T1000 (cell line): ENCODE measurements at places on chromosomes 2 and 18.

DNA sequence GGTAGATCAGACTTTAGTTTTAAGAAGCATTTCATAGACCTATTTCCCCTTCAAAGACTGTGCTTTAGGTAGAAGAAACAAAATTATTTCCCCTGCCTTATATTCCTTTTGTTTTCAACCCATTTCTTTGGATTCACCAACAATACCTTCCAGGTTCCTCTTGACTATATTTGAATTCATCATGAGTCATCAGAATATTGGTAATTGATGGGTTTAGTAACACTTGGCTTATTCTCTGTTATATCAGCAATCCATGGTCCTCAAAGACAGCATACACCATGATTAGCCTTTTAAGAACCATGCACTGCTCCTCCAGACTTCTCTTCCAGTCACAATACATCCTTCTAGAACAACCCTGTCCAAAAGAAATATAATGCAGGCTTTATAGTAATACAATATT, 83.0 kb upstream of the NOSTRIN start:
- DNase-seq, result no peak

DNA sequence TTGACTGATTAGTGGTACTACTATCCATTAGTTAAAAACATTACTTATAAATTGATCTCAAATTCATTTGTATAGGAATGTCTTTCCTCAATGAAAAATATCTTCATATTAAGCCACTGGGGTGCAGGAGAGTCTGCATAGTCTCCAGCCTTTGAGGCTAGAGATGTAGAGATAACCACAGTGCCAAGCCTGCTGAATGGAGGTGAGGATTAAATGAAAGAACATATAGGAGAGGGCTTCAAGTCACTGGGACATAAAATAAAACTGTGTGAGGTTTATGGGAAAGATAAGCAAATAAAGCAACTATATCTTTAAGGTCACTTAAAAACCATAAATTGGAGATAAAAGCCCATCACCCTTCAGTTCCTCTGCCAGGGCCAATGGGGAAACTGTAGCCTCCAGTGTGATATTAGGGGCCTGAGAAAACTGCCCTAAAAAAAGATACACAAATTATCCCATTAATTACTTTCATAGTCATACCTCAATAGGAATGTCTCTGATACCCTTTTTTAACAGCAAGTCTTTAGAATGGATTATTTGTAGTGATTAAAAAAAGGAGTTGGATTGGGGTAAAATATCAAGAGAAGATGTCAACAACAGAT, 27.6 kb downstream of the GALNT3 start:
- DNase-seq, result no peak

DNA sequence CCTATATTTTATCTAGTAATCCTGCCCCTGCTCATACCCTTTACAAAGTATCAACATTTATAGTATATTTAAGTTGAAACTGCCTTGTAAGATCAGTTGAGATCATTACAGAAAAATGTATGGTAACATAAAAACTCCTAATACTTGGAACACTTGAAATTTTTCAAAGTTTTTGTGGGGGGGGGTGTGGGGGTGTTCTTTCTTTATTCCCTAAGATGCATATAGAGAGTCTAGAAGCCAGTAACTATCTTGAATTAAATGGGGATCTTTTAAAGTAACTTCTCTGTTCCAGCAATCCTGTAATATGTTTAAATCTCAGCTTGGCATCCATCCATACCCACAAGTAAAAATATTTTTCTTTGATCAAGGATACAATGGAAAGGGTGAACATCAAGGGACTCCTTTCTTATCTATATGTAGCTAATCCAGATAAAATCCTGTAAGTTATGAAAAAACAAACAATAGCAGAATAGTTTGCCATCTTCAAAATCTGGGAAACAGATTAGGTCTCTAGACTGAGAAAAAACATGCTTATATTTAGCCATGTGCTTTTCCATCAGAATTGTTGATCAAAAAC, 455.3 kb downstream of the MEIS1 start:
- DNase-seq, result no peak

DNA sequence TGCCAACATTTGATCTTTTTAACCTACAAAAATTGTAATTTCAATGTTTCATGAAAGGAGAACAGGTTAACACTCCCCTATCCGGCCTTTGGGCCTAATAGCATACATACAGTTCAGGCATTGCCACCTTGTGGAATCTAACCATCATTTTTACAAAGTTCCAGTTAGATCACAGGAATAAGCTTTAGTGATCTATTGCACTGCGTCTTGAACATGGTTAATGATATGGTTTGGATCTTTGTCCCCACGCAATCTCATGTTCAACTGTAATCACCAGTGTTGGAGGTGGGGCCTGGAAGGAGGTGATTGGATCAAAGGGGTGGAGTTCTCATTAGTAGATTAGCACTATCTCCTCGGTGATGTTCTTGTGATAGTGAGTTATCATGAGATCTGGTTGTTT, 58.2 kb upstream of the NEUROD1 start:
- no peak for DNase-seq

- DNase-seq, result no peak
Measured at GRCh38 chr18:9838144-9838877, 47.5 kb upstream of the TXNDC2 start.

- DNase-seq, result no peak
Measured at GRCh38 chr2:139271149-139271548, 491.0 kb upstream of the NXPH2 start.

DNA sequence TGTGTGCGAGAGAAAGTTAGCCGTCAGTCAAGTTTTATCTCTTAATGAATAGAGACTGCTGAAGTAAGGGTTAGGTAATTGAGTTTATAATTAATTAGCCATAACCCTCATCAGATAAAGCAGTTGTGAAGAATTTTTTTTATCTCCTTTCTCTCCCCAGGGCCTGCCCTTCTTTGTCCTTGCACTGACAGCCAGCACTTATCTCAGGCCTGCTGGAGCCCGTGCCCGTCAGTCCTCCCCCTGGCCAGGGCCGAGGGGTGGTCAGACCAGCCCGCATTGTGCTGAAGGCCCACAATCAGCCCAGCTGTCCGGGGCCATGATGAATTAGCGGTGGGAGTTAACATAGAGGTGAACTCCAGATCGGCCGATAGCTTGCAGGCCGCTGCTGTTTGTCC, 315.7 kb downstream of the GBX2 start:
- DNase-seq, result no peak

DNA sequence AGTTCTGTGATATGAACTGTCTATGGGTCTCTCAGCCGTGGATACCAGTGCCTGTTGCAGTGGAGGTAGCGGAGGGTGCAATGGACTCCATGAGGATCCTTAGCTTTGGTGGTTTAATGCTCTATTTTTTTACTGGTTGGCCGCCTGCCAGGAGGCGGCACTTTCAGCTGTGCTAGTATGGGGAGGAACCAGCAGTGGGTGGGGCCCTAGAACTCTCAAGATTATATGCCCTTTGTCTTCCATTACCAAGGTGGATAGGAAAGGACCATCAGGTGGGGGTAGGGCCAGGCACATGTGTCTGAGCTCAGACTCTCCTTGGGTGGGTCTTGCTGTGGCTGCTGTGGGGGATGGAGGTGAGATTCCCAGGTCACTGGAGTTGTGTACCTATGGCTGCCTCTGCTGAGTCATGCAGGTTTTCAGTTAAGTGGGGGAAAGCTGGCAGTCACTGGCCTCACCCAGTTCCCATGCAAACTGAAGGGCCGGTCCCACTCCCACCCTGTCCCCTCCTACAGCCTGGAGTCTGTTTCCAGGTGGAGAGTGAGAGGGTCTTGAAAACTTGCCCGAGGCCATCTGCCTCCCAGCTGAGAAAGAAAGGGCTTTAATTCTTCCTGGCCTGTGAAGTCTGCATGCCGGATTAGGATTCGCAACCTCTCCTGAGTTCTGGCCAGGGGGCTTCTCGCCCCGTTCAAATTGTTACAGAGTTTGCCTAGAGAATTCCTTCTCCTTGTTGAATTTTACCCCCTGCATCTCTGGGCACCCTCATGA, 14.5 kb downstream of the KCNS3 start:
- DNase-seq, result no peak

DNA sequence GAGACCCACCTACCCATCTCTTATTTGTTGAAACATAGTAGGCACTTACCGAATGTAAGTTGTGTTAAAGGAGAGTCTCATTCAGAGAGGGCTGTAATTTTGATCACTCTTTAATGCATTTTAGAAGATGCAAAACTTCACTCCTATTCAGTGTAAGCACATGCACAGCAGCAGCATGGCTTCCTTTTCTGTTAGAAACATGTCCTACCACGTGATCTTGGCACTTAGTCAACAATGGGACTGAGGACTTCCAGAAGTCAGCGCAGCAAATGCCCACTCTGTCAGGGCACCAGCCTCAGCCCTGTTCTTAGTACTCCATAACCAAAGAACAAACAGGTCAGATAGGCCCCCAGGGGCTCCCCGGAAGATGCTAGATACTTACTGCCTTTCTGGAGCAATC, 456.5 kb downstream of the METTL4 start:
- DNase-seq, result no peak

DNA sequence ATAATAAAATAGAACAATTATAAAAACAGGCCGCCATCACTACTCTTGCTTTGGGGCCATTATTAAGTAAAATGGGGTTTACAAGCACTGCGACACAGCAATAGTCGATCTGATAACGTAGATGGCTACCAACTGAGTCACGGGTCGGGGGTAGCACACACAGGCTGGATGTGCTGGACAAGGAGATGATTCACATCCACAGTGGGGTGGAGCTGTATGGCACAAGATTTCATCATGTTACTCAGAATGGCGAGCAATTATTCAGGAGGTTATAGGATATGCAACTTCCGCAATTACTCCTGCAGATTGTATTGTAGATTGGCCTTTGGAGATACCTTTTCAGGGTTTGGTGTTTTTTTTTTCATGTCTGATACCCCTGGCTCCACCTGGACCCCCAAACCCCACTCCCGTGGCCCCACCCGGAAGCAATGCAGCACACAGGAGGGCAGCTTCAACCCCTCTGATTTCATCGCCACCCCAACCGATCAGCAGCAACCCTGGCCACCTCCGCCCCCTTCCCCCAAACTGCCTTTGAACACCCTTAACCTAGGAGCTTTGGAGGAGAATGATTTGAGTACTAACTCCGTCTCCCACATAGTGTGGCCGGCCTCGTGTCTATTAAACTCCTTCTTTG, 21.4 kb upstream of the MLPH start:
- DNase-seq, result peak; percentile 68

GRCh38 chr2:96787411-96787810, 26.7 kb downstream of the CNNM4 start:
- no peak for DNase-seq

GRCh38 chr2:57701391-57701791, 345.2 kb upstream of the VRK2 start:
- DNase-seq, result no peak

DNA sequence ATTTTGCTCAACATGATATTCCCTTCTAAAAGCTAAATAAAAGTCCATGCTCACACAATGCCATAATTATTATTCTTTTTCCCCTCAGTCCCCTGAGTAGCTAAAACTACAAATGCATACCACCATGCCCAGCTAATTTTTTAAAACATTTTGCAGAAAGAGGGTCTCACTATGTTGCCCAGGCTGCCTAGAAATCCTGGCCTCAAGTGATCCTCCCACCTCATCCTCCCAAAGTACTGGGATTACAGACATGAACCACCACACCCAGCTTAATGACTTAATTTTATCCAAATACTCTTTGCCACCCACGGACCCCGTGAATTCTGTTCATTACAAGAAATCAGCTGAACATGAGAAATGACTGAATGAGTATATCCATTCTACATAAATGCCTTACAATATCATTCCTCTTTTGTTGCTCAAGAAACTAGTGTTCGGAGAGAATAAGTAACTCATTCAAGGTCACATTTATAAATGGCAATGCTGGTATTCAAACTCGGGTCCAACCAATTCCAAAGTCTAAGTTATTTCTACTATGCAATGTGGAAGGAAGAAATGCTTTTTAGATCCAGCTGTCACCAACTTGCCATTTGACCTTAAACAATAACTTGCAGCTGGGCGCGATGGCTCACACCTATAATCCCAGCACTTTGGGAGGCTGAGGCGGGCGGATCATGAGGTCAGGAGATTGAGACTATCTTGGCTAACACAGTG, 59.8 kb downstream of the NOL10 start:
- DNase-seq, result no peak

DNA sequence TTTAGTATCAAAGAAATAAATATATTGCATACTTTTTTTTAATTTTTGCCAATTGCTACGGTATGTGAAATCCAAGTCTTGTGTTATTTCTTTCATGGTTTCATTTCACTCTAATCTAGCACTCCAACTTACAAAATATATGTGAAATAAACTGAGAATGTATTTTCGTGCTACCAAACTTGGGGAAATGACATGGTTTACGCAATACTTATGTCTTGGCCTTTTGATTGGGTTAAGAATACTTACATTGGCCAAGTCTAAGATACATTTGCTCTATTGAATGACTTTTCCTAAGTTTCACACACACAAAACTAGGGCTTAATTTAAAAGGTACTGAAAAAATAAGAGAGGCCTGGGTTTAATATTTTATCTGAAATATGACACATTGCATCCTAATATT, 80.5 kb downstream of the VRK2 start:
- DNase-seq, result no peak

DNA sequence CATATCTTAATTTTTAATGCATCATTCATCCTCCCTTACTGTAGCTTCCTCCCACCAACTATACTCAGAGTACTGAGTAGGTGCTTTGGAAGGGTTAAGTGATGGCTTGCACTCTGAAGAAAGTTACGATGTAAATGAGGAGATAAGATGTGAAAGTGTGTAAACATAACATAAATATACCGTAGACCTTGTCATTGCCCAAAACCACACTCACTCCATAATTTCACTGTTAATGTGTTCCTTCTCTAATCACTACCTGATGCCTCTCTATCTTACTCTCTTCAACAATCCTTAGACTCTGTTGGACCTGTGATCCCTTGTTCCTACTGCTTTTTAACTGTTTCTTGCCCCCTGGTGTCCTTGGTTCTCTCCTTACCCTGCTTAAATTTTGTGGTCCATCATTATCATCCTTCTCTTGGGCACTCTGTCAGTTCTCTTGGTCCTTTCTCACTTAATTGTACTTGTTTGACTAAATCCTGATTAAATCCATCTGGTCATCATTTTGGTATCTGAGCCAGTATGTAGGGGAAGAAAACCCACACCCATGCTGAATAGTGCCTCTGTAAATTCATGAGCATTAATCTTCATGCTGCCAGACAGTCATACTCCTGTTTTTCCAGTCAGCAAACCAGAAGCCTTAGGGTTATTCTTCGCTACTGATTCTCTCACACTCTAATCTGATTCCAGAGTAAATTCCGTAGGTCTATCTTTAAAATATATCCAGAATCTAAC, 45.0 kb downstream of the PMS1 start:
- no peak for DNase-seq

DNA sequence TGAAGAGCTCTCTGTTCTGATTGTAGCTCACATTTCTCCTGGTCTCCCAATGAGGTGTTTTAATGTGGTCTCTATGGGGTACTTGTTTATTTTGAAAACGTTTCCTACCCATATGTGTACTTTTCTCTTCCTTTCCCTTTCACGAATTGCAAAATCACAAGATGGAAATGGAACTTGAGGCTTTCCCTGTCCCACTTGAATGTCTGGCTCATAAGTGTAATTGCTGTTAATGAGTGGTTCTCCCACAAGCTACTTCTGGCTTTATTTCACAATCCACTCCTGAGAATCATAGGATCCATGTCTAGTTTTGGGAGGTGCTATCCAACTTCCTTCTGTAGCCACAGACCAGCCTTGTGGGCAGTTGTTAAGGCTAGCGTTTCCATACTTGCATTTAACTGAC, 81.1 kb upstream of the CAVIN2 start:
- no peak for DNase-seq
